Activated naive CD4-positive, alpha-beta T cell (primary cell): ENCODE measurements at places on chromosomes 7 and 10.

DNA sequence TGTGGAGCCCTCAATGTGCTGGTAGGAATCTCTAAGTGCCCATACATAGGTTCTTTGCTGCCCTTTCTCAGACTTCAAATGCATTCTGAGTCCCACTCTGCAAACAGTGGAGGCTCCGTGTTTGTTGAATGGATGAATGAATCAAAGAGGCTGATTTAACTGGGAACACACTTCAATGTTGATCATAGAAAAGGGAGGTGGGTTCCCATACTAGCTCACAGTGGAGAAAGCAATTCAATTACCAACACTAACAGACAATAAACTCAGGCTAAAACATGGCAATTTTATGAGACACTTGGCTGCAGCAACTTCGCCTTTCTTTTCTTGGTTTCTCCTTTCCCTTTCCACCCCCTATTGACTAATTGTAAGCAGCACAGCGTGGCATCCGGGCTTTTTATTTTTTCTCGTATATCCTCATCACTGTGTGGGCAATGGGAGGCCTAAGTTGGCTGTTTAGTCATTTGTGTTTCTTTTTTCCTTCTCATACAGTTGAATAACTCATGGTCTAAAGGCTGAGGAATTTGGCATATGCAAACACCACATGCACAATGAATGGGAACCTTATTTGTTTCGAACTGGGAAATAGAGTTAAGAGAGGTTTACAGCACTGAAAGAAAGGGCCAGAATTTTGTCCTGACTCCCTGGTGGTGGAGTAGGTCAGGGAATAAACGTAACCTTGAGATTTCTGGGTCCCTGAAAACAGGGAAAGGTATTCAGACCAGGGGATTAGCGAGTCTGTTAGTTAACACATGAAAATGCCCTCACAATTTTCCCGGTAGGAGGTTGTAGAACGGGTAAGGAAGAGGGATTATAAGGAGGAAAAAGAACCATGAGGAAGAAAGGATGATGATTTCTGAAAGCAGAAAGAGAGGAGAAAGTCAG is 858.5 kb downstream of the KCNMA1 start:
- no peak for DNase-seq

DNA sequence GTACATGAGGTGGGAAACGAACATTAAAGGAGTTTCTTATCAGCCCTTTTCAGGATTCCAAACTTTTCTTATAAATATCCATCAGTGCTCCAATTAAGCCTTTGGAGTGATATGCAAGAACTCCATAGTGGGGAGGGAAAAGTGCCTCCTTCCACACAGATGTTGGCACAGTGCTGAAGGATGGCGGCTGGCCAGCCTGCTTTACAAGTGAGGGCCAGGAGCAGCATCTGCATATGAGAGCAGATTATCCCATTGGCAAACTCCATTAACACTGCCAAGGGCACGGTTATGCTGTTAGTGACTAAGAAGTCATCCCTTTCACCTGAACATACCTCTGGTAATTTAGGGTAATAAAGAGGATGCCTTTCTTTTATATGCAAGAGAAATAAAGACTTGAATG is 543.1 kb downstream of the CNTNAP2 start:
- DNase-seq = no peak

DNA sequence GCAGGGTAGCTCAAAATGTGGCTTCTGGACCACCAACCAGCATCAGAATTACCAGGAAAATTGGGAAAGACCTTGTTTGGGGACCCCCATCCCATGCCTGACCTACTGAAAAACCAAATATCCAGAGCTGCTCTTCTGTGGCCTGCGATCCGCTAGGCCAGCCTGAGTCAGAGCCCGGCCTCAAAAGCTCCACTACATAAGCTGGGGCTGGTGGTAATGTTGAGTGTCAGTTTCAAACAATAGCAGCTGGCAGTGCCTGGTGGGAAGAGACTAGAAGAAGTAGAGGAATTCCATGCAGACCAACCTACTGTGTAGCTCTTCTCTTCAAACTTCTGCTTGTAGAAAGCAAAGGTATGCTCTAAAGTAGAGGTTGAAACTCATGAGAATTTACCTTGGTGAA is 52.0 kb downstream of the KLRG2 start:
- DNase-seq = no peak

- DNase-seq = no peak
Measured at GRCh38 chr10:49593564-49593875, 16.6 kb upstream of the SLC18A3 start.

- no peak for DNase-seq
Measured at GRCh38 chr10:61751599-61751998, 88.9 kb downstream of the CABCOCO1 start.

DNA sequence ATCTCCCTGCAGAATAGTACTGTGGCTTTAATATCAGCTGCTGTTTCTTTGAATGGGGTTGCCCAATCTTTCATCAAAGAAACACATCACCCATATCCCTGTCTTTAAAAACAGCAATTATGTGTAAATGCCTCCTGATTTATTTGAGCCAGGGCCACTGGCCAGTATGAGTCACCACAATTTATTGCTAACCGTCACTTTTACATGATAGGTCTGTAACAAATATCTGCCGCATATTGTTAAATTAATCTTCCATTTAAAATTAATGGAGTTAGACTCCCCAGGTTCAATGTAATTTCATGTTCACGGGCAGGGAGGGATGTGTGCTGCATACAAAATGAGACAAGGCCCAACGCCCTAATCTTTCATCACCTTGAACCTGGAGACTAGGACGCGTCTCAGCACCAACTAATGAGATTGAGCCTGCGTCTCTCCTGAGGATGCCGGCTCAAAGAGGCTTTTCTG is 673.4 kb downstream of the AUTS2 start:
- no peak for DNase-seq

GRCh38 chr7:7428806-7429205 is 106.9 kb downstream of the COL28A1 start:
- DNase-seq = no peak

DNA sequence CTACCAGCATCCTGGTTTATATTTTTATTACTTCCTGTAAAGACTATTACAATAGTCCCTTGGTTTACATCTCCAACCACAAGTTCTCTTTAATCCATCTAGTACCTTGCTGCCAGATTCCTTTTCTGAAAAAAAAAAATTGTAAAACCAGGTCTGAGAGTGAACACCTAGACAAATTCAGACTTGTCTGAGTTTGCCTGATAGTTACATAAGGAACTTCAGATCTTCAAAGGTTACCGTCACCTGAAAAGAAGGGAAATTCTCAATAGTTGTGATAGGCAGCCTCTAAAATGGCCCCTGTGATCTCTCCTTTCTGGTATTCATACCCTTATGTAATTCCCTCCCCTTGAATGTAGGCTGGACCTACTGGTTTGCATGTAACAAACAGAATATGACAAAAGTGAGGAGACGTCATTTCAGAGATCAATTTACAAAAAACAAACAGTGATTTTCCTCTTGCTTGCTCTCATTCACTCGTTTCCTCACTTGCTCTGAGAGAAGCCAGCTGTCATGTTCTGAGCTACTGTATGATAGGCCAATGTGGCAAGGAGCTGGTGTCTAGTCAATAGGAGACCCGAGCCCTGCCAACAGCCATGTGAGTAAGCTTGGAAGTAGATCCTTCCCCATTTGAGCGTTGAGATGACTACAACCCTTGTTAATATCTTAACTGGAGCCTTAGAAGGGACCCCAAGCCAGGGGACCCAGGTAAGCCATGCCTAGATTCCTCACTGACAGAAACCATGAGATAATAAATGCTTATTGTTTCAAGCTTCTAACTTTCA is 110.9 kb upstream of the LSM8 start:
- no peak for DNase-seq

- no peak for DNase-seq
Measured at GRCh38 chr7:12369072-12369471, 34.6 kb downstream of the VWDE start.

DNA sequence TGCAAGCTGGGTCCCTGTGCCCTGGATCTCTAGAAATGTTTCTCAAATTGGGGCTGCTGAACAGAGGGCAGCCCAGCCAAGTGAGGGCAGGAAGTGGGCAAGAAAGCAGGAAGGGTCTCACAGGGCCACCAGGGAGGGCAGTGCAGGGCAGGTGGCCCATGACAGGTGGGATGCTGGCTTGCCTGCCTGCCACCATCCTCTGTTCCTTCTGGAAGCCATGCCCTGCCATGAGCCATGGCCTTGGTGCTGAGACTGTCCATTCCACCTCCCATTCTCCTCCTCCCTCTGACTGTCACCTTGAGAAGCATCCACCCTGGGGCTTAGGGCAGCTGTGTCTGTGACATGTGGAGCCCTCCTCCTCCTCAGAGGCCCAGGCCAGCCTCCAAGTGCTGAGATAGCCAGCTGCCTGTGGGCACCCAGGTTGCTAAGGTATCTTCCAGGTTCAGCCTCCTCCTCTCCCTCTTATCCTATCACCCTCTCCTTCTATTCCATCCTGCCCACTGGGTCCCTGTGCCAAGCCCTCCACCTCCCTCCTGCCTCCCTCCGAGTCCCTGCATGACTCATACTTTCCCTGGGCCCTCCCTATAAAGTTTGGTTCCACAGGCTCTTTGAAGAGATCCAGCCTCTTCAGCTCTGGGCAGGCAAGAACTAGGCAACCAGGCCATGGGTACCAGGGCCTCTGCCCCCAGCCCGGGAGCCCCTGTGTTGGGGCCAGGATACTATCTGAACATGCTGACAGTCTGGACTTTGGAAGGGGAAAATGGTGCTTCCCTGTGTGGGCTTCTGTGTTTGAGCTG is 1.3 kb downstream of the VSIR start:
- no peak for DNase-seq

GRCh38 chr7:137443616-137444015 is 100.1 kb upstream of the PTN start:
- no peak for DNase-seq

GRCh38 chr10:22475651-22476600 is 130.6 kb downstream of the SPAG6 start:
- DNase-seq = no peak

GRCh38 chr7:138097064-138097741 is 20.9 kb downstream of the AKR1D1 start:
- no peak for DNase-seq

DNA sequence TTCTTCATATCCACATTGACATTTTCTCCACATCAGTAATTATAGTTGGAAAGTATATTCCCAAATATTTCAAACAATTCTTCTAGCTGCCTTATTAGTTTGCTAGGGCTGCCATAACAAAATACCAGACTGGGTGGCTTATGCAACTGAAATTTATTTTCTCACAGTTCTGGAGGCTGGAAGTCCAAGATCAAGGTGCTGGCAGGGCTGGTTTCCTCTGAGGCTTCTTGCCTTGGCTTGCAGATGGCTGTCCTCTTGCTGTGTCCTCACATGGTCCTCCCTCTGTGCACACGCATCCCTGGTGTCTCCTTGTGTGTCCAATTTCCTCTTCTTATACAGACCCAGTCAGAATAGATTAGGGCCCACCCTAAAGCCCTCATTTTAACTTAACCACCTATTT is 34.5 kb downstream of the DOCK4 start:
- DNase-seq = no peak
